ENCODE measurements at places on chromosomes 6 and 20.

GRCh38 chr6:41587131-41587879 lies 41.1 kb downstream of the FOXP4 start:
- DNase-seq, result no peak

DNA sequence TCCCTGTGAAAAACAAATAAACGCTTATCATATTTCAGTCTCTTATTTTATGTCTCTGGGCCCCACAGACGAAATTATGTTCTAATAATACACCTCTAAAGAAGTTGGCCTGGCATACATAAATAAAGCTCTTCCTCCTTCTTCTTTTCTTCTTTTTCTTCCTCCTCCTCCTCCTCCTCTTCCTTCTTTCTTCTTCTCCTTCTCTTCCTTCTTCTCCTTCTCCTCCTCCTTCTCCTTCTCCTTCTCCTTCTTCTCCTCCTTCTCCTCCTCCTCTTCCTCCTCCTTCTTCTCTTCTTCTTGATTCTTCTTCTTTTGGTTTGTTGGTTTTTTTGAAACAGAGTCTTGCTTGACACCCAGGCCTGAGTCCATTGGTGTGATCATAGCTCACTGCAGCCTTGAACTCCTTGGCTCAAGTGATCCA lies 41.8 kb upstream of the PTPN1 start:
- no peak for DNase-seq

DNA sequence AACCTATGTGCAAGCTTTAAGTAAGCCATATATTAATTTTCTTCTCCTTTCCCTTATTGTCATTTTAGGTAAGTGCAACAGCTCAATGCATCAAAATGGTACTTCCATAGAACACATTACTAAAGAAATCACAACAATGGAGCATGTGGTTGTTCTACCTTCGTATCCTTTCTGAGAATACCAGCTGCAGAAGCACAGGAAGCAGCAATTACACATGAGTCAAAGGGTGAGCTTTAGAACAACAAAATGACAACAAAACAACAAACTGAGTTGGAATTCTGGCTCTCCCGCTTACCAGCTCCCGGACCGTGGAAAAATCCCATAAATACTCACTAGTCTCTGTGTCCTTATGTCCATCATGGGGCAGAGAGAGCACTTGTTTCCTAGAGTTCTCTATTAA lies 108.9 kb downstream of the BCAS1 start:
- DNase-seq, result no peak

DNA sequence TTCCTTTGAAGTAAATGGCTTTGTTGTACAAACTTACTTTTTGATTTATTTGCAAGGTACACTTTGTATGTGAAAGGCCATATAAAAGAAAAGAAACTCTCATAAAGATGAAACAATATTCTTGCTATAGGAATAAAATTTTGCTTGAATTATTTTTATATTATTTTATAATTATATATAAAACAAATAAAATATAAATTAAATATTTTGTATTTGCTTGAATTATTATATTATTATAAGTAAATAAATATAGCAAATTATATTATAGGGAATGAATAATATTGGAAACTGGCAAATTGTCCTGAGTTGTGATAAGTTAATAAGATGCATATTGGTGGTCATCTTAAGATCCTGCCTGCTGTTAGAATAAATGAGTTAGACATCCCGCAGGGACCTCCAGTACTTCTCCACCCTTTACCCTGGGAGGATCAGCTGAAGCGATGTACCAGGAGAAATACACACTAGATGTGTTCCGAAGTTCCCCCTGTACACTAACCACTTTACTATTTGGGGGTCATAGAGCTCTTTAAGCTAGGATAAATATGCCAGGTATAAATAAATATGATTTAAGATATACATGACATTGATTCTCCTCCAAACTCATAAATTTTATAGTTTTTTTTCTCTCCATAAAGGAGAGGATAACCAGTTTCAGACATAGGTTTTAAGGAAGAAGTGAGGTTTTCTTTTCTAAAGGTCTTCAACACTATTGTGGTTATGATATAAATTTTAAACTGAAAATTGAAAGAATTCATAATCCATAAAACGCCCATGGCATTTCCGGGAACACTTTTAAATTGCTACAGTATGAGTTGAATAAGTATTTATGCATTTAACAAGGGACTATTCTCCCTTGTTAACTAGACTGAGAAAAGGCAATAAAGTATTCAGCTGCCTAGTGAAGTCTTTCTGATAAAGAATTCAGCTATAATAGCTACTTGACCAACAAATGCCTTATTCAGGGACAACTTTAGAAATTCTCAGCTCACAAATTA lies 486.3 kb upstream of the MARCKS start:
- DNase-seq, result no peak

GRCh38 chr6:76942203-76942966 lies 520.9 kb downstream of the HTR1B start:
- DNase-seq, result no peak

DNA sequence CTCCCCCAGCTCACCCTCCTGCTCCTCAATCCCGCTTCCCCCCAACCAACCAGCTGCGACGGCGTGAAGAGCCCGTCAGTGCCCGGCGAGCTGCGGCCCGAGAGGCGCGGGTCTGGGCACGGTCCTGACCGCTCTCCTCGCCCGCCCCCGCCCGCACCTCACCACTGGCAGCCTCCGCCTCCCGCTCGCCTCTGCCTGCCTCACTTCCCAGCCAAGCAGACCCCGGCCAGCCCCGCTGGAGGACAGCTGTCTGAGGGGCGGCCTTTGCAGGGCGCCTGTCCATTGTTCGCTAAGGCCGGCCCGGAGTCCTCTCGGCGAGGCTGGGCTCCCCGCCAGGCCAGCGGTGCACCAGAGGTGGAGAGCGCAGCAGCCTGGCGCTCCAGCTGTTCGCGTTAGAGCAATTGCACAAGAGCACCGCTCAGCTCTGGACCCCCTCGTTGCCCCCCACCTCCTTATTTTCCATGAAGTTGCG lies 1.3 kb downstream of the SOBP start:
- no peak for DNase-seq

GRCh38 chr6:43469947-43470346 lies 7.4 kb upstream of the TJAP1 start:
- DNase-seq, result no peak

Data from CD4-positive, alpha-beta T cell treated with Interleukin-4 for 1 hour (primary cell).